ENCODE measurements at places on chromosomes 11 and 22.

DNA sequence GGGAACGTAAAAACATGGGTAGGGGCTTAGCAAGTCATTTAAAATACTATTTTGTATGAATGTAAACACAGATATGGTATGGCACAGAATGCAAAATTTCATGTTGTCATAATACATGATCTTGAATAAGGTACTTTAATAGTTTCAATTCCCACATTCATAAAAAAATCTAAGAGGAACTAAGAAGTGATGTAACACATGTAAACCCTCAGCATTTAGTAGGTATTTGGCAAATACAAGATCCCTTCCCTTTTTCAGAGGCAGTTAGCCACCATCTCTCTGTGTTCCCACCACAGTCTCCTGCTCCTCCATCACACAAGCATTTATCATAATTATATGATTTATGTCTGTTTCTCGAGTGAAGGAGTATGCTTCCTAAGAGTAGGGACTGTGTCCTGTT lies 251.8 kb downstream of the TENM4 start:
- DNase-seq = no peak

- DNase-seq = no peak
These were observed 7.3 kb upstream of the CEP295 start for GRCh38 chr11:93654226-93654625.

DNA sequence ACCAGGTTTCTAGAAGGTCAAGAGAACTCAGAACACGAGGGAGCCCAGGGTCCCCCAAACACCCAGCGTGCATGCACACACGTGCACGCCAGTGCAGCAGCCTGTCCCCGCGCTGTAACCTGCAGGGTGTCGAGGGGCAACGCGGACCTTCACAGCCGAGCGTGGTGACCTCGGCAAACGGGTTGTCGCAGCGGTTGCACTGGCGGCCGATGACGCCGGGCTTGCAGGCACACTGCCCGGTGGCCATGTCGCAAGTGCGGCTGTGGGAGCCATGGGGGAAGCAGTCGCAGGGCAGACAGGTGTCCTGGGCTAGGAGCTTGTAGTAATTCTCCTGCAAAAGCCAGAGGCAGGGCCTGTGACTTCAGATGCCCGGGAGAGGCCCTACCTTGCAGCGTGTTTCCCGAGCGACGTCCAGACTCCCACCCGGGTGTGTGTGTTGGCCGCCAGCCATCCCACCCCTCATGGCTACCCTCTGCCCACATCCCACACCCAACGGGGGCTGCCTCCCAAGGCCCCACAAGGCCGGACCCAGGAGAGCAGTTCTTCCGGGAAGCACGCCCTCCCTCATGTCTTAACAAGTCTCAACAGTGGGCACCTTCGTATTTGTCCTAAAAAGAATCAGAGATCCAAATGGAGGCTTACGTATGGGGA lies 56.1 kb downstream of the TRMU start:
- DNase-seq = no peak

- DNase-seq = no peak
These were observed 162.3 kb downstream of the LARGE1 start for GRCh38 chr22:33757802-33758483.

- no peak for DNase-seq
These were observed 12.7 kb downstream of the DUSP8 start for GRCh38 chr11:1559111-1559951.

GRCh38 chr11:68767672-68768071 lies 16.4 kb upstream of the TESMIN start:
- no peak for DNase-seq

- no peak for DNase-seq
These were observed 32.9 kb upstream of the GAL start for GRCh38 chr11:68651208-68651984.

GRCh38 chr11:128626913-128627665 lies 39.7 kb upstream of the ETS1 start:
- DNase-seq = no peak

GRCh38 chr11:66107600-66108510 lies 37.8 kb downstream of the PACS1 start:
- no peak for DNase-seq

DNA sequence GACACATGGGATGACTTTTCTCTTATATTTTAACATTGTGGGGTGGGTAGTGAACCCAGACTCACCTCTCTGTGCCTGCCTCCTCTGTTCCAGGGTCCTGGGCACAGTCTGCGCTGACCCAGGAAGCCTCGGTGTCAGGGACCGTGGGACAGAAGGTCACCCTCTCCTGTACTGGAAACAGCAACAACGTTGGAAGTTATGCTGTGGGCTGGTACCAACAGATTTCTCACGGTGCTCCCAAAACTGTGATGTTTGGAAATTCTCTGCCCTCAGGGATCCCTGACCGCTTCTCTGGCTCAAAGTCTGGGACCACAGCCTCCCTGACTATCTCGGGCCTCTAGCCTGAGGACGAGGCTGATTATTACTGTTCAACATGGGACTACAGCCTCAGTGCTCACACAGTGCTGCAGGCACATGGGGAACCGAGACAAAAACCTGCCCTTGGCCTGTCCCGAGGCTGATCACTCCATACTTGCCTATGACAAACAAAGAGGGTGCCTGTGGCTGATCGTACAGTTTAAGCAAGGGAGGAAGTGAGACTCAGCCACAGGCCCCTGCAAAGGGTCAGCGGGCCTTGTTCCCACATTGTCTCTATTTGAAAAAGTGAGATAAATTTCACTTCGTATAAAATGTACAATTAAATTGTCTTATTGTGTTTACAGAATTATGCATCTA lies 43.7 kb upstream of the TOP3B start:
- DNase-seq = no peak

DNA sequence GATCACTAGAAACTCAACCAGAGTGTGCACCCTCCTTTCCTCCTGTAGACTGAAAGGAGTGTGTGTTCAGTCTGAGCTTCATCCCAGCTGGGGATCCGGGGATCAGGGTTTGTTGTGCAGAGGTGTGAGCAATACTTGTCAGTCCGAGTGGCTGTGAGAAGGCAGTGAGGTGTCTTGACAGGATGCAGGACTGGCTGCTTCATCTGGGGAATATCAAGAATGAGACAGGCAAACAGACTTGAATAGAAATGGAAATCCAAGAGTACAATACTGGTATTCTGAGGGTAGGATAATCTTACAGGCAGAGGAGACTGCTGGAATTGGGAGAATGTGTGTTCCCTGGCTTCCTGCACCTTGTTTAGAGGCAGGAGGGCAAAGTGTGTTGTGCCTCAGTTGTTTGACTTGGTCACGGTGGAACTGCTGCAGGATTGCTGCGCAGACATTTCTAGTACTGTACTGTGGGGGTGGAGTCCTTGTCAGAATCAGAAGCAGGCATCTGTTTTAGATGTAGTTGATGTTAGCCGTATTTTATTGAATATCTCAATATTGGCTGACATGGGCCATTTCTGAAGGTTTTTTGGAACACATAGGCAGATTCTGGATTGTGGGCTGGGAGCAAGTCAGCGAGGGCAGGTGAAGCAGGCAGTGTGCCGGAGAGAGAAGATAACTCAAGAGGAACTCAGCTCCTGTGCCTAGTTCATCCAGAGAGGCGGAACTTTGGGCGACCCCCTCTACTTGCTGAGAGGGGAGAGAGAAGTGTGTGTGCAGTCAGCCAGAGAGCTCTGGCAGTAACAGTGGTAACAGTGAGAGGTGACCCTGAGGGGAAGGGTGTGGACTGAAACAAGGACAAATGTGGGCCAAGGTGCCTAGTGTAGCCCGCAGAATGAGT lies 27.1 kb upstream of the GRK2 start:
- no peak for DNase-seq

GRCh38 chr22:29569011-29569678 lies 11.8 kb downstream of the NIPSNAP1 start:
- no peak for DNase-seq

- no peak for DNase-seq
These were observed 77.7 kb upstream of the SORL1 start for GRCh38 chr11:121374286-121374985.

- DNase-seq = no peak
These were observed 23.4 kb downstream of the KIAA1671 start for GRCh38 chr22:24975813-24976341.

- no peak for DNase-seq
These were observed 7.0 kb upstream of the SWAP70 start for GRCh38 chr11:9656864-9657263.

- DNase-seq = no peak
These were observed 2.2 kb downstream of the MRPL23 start for GRCh38 chr11:1949302-1949701.
